Stimulated activated CD4-positive, alpha-beta T cell treated with anti-CD3 and anti-CD28 coated beads, TNF-alpha, amount 100 ng/mL, for 48 hours (primary cell): ENCODE measurements at places on chromosomes 11 and 22.

DNA sequence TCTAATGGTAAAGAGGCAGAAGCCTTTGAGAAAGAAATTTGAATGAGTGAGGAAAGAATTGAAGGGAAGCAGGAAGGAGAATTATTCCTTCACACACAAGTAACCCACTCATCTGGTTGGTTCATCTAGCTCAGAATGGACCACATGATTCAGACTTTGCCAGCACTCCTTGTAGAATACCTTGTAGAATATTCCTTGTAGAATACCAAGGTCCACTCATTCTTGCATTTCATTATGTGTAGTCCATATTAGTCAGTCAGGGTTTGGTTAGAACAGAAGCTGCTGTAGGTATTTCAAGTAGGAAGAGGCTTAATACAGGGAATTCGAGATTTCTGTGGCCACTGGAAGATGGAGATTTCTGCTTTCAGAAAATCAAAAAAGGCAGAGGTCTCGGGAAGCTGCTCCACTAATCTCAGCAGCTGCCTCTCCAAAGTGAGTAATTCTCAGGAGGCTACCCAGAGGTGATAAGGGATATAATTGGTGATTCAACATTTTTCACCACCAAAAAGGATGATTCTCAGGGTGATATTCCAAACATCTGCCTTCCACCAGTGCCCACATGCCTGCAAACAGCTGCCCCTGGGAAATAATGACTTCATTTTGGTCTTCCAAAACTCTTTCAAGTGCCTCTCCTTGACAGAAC lies 329.1 kb downstream of the TMEM135 start:
- no peak for DNase-seq

- no peak for DNase-seq
Measured at GRCh38 chr11:4118107-4118506, 23.5 kb downstream of the RRM1 start.

DNA sequence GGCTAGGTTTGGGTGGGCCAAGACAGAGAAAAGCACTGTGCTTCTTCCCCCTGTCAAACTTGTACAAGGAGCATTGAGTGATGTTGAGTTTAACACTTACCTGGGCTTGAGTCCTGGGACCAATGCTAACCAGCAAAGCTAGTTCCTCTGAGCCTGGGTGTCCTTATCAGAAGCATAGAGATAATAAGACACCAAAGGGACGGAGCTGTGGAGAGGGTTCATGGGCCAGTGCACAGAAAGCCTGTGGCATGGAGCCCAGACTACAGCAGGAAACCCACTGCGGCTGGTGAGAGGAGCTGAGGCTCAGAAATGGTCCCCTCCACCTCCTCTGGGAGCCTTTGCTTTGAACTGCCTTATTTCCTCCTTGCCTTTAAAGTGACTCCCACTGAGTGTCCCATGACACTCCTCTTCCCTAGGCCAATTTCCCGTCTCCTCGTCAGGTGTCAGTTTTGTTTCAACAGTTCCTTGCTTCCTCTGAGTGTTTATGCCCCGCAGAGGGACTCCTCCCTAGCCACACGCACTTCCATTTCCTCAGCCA lies 9.4 kb downstream of the SLCO2B1 start:
- DNase-seq = no peak

DNA sequence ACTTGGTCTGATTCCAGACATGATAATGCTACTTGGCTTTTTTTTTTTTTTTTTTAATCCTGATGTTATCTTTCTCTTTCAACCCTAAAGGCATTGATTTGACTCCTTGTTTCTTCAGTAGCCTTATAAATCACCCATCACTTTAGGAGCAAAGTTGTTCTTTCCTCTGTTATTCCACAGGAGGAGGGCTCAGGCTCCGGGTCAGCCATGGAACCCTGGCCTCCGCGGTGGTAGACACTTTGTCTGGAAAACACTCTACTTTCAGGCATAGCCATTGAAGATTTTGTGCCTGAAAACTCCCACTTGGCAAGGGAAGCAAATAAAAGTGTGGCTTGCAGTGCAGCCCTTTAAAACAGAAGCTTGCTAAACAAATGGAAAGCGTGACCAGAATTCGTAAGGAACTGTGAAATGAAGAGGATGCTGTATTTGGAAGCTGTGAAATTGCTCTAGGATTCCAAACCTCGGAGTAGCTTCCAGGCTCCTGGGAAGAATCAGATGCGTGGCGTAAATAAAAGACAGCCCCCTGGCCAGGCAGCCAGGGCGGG lies 44.9 kb downstream of the ARHGAP8 start:
- no peak for DNase-seq

GRCh38 chr11:38208951-38209350 lies 1610.9 kb upstream of the RAG2 start:
- no peak for DNase-seq

GRCh38 chr11:79482800-79483199 lies 42.0 kb upstream of the TENM4 start:
- no peak for DNase-seq

DNA sequence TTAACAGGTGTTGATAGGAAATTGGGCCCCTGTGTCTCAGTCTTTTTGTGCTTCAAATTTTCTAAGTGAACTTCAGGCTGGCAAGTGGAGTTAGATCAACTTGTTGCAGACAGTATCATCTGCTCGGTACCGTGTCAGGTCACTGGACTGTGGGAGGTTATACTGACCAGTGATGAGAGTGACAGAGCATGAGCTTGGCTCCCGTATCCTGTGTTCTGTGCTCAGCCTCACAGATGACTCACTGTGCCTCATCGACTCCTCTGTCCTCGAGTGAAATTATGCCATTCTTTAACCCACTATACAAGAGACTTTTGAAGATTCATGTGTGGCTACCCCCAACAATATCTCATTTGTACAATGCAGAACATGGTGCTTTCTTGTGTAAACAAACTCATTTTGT lies 7.9 kb downstream of the GRAP2 start:
- no peak for DNase-seq

- peak; percentile 41 for DNase-seq
Measured at GRCh38 chr11:122882189-122882856, at the start of gene JHY. Gene JHY, plus strand, starts transcription at chr11:122882759. Its CDS starts 3,091 bp downstream, at chr11:122885850.

GRCh38 chr11:70080763-70081162 lies 2.6 kb downstream of the ANO1 start:
- DNase-seq = no peak

DNA sequence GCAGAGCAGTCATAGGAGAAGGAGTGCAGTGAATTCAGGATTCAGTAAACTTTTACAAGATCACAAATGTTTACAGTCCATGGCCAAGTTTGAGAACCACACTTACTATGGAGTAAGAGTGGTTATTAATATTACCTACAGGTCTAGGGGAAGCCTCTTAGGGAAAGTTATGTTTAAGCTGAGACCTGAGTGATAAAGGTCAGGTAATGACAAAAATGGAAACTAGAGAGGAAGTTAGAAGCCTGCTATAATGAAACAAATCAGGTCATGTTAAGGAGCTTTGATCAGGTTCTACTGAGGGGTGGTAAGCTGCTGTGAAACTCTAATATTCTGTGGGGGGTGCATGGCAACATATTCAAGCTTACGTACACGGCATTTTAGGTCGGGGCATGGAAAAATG lies 32.5 kb upstream of the SLC22A9 start:
- DNase-seq = no peak

DNA sequence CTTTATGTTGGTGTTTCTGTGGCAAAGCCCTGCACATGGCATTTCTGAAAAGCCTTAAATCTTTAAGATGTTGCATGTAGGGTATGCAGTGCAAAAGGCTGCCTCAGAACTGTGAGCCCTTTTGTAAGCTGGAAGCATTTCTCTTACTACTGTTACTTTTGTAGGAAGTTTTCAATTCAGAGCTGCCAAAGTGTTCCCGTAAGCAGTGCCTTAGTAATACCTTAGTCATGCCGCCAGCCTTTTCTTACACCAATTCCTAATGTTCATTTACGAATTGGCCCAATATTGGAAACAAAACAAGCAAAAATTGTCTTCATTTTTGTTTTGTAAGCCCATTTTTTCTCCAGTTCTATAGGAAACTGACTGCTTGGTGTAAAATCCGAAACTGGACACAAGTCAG lies 67.4 kb upstream of the RASSF10 start:
- no peak for DNase-seq

DNA sequence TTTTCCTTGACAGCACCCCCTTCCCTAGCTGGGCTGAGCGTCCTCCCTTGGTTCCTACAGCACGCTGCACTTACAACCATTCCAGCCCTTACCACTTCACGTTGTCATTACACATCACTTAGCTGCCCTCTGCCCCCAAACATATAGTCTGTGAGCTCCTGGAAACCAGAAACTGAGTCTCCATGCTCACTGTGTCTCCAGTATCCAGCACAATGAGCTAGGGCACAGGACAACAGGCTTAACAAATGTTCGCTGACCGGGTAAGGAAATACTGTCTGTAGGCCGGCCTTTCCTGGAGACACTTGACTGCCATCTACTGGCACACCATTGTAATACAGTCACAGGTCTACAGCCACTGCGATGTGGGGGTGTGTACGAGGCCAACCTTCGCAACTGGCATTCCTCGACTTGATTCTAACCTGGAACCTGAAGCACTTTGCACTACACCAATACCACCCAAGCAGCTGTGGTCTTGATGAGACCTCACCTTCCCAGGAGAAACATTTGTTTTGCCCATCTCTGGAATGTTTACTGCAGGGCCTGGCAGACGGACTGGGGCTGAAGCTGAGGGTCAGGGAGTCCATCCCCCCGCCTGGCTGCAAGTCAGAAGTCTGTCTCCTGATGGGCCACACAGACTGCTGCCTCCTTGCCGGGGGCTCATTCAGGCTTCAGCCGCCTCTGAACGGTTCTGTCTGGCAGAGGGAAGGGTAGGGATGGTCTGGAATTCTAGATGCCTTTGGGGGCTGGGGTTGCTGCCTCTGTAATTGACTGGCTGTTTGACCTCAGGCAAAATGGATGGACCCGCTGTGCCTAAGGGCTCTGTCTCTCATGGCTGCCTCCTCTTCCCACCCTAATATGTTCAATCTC lies 72.0 kb downstream of the SYN3 start:
- DNase-seq = peak; percentile 23

DNA sequence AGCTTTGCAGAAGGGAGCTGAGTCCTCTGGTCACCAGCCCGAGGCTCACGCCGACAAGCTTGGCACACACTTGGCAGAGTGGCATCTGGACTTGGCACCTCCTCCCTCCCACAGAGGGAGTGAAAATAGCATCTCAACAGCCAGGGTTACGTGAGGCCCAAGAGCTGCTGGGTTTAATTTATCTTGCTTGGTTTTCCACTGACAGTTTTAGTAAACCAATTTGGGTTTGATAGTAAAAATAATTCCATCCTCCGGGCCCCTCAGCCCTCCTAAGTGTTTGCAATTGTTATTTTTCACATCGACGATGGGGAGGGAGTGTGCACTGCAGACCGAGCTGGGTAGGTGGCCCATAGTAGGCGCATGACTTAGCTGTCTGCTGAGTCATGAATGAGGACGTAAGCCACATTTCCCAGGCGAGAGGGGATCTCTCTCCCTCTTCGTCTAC lies 107.6 kb upstream of the ASPHD2 start:
- DNase-seq = no peak

DNA sequence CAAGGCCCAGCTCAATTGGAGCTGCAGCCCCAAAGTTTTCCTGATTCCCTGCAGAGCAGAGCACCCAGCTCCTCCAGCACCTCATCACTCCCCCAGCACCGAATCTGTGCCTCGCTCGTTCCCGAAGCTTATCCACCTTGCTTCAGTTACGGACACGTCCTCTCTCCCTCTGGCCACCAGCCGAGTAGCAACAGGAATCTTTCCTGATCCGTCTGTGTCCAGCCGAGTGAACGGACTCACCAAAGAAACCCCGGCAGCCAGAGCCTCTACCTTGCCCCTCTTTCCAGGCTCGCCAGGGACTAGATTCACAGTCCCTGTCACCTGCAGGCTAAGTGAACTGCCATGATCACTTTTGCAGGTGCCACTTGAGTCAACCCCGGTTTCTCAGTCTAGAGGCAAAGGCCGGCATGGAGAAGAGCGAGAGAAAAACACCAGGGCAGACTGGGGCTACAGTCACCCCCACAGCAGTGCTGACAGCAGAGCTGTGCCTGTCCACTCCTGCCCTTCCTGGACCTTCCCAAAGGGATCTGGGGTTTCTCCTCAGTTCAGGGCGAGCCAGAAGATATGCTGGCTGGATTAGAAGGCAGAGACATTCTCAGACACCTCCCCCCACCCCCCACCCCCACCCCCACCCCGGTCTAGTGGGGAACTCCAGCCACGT lies 32.3 kb downstream of the BID start:
- DNase-seq = no peak

DNA sequence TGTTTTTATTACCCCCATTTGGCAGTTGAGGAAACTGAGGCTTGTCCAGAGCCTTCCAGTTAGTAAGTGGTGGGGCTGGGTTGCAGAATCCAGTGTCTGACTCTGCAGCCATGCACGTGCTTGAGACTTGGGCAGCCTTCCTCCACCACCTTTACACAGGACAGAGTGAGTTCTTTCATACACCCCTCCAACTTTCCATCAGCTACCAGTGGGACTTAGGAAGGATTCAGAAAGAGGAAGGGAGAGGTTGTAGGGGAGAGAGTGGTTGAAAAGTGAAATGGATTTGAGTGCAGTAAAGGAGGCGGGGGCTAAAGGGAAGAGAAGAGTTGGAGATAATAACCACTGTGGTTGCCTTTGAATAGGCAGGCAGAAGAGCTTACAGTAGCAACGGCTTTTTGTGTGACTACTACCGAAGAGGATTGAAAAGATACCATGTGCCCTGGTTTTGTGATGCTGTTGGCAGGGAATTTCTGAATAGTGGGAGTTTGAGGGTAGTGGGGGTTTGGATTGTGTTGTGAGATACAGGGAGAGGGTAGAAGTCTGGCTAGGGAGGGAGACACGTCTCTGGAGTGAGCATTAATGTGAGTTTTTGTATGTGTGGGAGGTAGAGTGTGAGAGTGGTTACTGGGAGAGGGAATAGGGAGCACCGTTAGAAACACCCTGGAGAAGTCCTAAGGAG lies 1.7 kb downstream of the UVRAG start:
- no peak for DNase-seq

DNA sequence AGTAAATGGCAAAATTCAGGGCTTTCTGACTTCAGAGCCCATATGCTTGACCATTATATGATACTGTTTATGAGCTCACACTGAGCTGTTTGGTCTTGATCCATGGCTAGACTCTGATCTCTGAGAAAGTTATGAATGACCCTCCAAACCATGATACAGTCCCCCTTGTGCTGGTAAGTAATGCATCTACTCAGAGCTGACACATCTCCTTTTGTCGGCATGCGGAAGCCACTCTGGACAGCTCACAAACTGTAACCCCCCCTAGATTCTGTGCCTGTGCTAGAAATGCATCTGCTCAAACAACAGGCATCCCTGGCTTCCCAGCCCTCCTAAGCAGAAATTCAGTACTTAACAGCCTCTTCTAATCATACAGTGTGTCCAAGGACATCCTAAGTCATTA lies 150.8 kb upstream of the RAG2 start:
- no peak for DNase-seq

GRCh38 chr11:36061471-36061870 lies 117.6 kb downstream of the LDLRAD3 start:
- DNase-seq = no peak
